ENCODE measurements at places on chromosomes 6 and 20.

DNA sequence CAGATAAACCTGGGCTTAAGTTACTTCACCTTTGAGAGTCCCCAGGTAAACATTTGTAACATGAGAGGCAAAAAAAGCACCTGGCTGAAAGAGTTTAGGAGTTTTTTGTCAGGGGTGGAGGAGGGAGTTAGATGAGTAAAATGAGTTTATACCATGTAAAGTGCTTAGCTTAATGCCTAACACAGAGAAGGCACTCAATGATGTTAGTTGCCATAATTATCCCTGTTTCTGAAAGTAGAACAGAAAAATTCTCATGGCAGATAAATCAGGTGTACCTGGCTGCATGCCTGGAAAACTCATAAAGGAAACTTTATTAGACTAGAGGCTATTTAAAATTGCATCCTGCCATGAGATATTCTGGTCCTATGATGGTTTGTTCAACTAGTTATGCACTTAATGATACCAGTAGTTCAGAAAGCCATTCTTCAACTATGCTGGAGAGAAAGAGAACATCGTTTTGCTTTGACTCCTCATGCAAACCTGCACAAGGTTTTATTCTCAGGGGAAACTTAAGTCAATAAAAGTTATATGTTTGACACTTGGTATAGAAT lies 40.4 kb downstream of the FBXO5 start:
- no peak for DNase-seq

- DNase-seq, result no peak
Measured at GRCh38 chr6:47478233-47479139, 897 bp downstream of the CD2AP start.

- DNase-seq, result no peak
Measured at GRCh38 chr6:12968290-12968689, 251.7 kb downstream of the PHACTR1 start.

DNA sequence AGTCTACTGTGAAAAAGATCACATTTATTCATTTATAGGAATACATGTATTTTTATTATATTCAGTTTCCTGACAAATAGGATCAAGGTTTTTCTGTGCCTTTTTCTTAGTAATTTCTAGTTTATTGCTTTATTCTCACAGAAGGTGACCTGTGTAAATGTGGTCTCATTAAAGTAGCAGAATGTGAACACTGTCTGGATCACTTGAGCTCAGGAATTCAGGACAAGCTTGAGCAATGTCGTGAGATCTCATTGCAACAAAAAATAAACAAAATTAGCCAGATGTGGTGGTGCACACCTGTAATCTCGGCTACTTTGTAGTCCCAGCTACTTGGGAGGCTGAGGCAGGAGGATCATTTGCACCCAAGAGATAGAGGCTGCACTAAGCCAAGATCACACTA lies 516.7 kb downstream of the CDKAL1 start:
- no peak for DNase-seq

DNA sequence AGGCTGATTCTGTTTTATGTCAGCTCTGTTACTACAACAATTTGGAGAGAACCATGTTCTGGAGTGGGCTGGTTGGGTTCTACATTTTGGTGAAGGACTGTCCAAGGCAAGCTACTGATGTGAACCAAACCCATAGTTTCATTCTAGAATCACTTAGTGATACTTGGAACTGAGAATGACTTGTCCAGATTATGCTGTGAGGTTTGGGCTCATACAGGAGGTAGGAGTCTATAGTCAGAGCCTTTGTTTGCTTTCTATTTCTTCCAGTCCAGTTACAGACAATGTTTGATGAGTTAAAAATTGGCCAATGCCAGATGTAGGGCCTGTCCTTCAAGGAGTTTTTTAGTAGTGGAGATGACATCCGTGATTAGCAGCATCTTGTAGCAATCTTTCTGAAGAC lies 97.9 kb downstream of the LRRC1 start:
- DNase-seq, result no peak

GRCh38 chr6:152351742-152352141 lies 285.4 kb downstream of the SYNE1 start:
- DNase-seq, result no peak

DNA sequence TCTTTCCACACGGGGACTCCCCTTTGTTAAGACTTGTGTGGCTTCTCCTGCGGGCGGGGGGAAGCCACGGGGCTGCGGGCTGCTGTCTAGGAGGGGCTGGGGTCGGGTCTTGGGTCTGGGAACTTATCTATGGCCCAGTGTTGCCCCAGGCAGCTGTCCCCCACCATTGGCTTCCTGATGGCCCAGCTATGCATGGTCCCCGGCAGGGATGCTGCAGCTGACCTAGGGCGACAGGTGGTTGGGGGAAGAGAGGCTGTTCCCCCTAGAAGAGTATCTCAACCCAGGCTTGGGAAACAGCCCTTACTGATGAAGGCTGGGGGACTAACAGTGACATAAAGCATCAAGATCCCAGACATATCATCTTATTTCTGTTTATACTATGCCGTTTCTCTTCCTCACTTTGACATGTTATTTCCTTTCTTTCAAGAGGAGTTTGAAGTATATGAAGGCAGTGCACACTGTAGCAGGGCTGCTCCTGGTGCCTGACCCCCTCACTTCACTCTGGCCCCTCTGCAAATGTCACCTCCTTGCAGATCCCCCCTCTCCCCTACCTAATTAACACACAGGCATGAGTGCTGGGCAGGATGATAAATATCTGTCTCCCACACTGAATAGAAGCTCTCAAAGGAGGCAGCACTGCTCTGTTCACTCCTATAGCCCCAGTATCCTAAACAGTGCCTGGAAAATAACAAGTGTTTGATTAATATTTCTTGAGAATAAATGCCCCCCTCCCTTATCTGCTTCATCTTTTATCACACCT lies 87.0 kb downstream of the HIVEP2 start:
- no peak for DNase-seq

- no peak for DNase-seq
Measured at GRCh38 chr6:45209762-45210161, 118.4 kb upstream of the RUNX2 start.

- no peak for DNase-seq
Measured at GRCh38 chr20:47773371-47773786, 11.9 kb downstream of the SULF2 start.

DNA sequence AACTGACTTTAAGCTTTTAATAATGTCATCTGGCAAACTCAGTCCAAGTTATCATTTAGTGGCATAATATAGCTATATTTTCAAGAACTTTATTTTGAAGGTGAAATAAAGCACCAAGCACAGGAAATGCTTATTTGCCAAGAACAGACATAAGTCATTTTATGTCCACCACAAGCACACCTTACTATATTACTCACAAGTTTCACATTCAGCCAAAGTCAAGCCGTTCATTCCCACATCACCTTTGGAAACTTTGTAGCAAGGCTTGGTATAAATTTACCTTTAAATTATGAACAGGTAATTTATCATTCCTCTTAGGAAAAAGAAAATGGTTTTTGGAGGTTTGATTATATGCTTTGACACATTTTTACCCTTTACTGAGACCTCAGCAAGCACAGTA lies 236.8 kb upstream of the FKBP1C start:
- DNase-seq, result no peak

GRCh38 chr6:164007881-164008280 lies 593.4 kb downstream of the QKI start:
- no peak for DNase-seq

DNA sequence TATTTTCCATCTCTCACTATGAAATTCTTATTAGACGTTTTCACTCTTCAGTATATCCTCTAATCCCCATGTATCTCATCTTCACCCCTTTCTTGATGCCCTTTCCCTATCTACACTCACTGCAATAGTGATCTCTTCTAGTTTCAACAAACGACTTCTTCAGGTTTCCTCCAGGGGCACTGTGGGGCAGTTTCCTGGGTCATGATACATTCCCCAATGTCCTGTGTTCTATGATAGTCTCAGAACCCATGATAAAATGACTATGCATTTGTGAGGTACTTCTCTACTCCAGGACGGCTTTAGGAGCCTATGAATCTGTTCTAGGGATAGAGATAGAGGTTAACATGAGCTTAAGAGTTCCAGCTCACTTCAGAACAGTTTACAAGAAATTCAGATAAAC lies 183.3 kb downstream of the FOXC1 start:
- DNase-seq, result no peak

DNA sequence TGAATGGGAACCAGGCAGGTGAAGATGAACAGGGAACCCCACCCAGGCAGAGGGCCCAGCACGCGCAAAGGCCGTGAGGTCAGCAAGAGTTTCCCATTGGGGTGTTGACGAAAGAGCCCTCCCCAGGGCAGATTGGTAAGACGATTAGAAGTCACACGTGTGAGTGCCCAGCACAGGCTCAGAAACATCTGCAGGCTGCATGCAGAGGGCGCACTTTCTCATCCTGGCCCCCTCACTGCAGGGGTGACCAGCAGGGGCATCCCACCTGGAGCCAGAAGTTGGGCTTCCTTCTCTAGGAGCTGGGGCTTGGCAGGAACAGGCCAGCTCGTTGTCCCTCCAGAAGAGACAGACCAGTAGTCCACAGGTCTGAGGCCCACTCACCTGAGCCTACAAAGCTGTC lies 38.4 kb downstream of the VSTM2L start:
- DNase-seq, result no peak

DNA sequence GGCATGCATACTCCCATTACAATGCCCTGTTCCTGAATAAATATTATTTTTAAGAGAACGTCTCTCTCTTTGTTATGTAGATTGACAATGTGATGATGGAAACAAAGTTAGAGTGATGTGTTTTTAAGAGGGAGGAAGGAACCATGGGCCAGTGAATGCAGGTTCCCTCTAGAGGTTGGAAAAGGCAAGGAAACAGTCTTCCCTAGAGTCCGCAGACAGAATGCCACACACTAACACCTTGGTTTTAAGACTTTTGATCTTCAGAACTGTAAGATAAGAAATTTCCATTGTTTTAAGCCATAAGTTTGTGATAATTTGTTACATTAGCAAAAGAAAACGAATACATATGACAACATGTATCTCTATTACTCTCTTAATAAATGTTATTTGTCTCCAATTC lies 4.7 kb upstream of the CENPW start:
- DNase-seq, result no peak

Measured in stimulated activated CD8-positive, alpha-beta memory T cell treated with anti-CD3 and anti-CD28 coated beads, Interleukin-7, amount 100 ng/mL, for 24 hours (primary cell).